Naive thymus-derived CD8-positive, alpha-beta T cell (primary cell): ENCODE measurements at places on chromosomes 5 and 9. TPM values are rescaled to one million over a fixed set of nuclear protein-coding genes. Genes with fewer than 3 reads are reported as not detected.

DNA sequence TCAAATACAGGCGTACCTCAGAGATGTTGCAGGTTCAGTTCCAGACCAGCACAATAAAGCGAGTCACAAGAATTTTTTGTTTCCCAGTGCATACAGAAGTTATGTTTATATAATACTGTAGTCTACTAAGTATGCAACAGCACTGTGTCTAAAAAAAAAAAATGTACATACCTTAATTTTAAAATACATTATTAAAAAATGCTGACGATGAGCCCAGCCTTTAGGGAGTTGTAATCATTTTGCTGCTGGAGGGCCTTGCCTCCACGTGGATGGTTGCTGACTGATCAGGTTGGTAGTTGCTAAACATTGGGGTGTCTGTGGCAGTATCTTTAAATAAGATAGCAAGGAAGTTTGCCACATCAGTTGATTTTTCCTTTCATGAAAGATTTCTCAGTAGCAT is 48.3 kb downstream of the TTC1 start:
- DNase-seq, result no peak

DNA sequence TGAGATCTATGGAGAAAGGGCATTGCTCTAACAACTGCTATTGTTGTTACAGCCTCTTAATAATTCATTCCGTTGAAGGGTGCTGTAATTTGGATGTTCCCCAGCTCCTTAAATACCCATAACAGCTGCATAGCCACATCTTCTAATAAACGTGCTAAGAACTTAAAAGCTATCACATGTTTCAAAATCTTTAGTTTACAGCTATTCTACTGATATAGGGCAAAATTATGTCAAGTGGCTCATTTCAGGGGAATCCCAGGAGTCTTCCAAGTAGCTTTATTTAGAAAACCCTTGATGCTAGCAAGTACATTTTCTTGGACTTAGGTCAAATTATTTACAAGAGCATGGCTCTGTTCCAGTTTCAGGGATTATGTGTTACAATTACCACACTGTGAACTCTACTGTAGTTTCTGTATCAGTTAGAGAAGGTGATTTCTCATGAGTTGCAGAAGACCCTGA is 990.4 kb upstream of the ACO1 start:
- no peak for DNase-seq

- no peak for DNase-seq
These were observed 4.8 kb upstream of the ARAP3 start for GRCh38 chr5:141686648-141687416.

DNA sequence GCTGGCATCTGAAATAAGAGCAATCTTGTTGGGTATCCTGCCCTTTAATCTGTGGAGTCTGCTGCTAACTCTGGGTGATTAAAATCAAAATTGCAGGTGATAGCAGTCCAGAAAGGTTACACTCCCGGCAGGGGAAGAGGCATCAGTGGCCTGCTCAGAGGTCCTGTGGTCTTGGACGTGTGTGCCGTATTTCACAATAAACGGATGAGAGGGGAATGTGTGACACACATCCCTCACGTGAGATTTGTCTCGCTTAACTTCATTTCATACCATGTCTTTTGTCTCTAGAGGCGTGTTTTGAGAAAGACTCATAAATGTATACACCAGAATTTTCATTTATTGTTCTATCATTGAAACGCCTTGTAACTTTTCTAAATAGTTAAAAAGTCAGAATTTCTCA is 36.6 kb downstream of the FAM240B start:
- DNase-seq, result no peak

DNA sequence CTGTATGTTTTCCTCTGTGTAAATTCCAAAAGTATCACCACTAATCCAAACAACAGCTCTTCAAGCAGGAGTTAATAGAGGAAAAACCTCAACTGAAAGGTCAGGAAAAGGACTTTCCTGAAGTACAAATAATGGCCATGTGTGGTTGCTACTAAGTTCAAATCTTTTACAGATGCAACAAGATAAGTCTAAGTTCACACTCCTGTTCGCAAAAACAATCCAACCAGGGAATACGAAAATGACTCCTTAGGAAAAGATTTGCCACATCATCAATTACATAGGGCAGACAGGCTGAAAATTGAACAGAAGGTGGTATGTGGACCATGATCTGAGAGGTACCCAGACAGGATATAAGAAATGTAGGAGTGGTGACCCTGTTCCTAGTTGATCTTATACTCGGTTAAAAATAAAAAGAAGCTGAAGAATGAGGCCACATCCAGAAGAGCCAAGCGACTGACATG is 210.2 kb downstream of the TSSK1B start:
- DNase-seq, result no peak

DNA sequence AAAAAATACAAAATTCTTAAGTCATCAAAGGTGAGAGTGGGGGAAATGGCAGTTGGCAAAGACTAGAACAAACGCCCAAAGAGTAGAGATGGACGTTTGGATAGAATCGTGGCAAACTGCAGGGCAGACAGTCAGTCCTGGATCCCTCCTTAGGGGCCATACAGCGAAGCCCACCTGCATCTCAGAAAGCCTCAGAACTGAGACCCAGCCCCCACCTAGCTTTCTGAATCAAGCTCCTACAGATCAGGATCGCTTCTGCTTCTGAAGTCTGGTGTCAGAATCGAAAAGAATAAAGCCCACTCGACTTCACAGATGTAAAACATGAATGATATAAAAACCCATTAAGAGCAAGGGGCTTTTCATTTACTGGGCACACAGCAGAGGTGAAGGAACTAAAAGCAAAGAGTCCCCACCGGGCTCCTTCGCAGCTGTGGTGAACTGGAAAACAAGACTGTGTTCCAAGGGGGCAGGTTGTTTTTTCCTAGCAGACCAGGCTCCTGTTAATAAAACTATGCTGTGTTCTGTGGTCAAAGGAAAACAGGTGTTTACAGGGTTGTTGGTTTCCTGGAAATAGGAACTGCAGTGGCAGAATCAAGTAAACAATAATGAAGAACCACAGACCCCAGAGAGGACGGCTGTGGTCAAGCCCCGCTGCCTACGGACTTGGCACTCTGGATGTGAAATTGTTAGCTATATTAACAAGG is 91.8 kb downstream of the TLE1 start:
- DNase-seq, result no peak

DNA sequence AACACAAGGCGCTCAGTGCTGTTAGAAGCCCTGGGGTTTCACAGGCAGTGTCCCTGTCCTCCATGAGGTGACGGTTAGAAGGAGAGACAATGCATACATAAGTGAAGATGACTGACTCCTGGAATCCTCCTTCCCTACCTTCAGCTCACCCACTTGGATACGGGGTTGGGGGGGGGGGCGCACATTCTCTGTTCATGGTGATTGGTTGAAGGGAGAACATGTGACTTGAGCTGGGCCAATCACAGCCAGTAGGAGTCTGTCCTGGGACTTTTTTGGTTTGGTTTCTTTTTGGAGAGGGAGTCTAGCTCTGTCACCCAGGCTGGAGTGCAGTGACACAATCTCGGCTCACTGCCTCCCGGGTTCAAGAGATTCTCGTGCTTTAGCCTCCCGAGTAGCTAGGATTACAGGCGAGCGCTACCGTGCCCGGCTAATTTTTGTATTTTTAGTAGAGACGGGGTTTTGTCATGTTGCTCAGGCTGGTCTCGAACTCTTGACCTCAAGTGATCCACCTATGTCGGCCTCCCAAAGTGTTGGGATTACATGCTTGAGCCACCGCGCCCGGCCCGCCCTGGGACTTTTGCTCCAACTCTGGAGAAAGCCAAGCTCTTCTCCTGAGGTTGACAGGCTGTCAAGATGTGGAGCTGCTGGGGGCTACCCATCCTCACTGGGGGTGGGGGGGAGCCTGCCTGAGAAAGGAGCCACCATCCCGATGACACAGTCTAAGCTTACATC is 30.8 kb downstream of the SH3PXD2B start:
- no peak for DNase-seq

Gene MSX2
- not detected for polyA plus RNA-seq

Gene ORM2
- not detected for polyA plus RNA-seq
